ENCODE measurements at places on chromosomes 16 and 17.

- no peak for DNase-seq
Observed at GRCh38 chr16:22210854-22211253, 4.8 kb downstream of the EEF2K start.

DNA sequence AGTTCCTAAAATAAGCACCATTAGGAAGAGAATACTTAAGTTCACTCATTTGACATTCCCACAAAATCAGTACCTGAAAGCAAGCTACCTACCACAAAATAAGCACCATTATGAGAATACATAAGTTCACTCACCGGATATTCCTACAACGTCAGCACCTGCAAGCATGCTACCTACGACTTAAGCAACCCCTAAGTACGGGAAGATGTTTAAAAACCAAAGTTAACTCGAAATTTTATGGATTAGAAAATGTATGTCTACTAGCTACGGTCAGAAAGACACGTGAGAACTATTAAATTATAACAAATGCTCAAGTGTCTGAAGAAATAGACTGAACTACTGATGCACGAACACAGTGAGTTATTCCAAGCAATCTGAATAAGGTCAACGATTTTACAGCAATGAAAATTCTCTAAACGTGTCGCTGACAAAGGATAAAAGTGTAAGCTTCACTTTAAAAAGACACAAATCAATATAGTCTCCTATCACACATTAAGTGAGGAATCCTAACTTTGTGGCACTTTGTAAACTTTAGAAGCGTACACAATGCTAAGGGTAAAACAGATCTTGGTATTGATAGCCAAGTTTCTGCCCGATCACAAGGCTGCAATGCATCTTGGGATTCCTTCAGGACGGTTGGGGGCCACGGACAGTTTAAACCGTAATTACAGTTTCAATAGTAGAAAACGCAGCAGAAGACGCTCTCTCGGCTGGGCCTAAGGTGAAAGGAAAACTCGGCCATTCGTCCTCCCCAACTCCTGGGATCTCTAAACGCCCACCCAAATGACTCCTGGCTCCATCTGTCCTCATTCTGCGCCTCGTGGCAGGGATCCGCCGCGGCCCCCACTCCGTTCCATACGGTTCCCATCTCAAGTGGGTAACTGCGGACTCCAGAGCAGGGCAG is 1.3 kb downstream of the GSPT1 start:
- DNase-seq: peak; percentile 24

GRCh38 chr16:11097094-11097786 is 152.9 kb downstream of the CLEC16A start:
- no peak for DNase-seq

GRCh38 chr16:28218109-28218508 is 6.3 kb upstream of the XPO6 start:
- peak; percentile 57 for DNase-seq

GRCh38 chr16:83615141-83615952 is 192.4 kb upstream of the HSBP1 start:
- no peak for DNase-seq

GRCh38 chr17:39716073-39716818 is 14.1 kb downstream of the MIEN1 start:
- DNase-seq: no peak

GRCh38 chr17:28796062-28796461 is 46.5 kb downstream of the FAM222B start:
- no peak for DNase-seq

GRCh38 chr17:57395721-57396321 is 139.5 kb downstream of the MSI2 start:
- DNase-seq: no peak

Data from activated CD8-positive, alpha-beta memory T cell treated with anti-CD3 and anti-CD28 coated beads, Interleukin-2, amount 50 U/mL, for 4 hours (primary cell).